Hair follicular keratinocyte (primary cell): ENCODE measurements at places on chromosomes 12 and 14. TPM values are rescaled to one million over a fixed set of nuclear protein-coding genes. Genes with fewer than 3 reads are reported as not detected.

Gene SMOC1
- 11.6 and 15.4 TPM in 2 replicates for total RNA-seq

Gene AMDHD1
- 0.39 and 0.46 TPM in 2 replicates for total RNA-seq

Gene NAV3
- total RNA-seq, result 23.9 and 28.6 TPM in 2 replicates

Gene RIMKLB
- 13.2 and 17.2 TPM in 2 replicates for total RNA-seq

Gene TAS2R8
- not detected in 2 replicates for total RNA-seq

Gene TMEM52B
- total RNA-seq, result not detected in 2 replicates

Gene ARMH4
- total RNA-seq, result 0.04 and 0.47 TPM in 2 replicates

Gene CCDC197
- not detected in 2 replicates for total RNA-seq

Gene VDR
- total RNA-seq, result 42.2 and 49.6 TPM in 2 replicates

Gene GPRC5A
- 1.2 and 1.4 TPM in 2 replicates for total RNA-seq

Gene PFKM
- 50.0 and 61.6 TPM in 2 replicates for total RNA-seq

Gene RHOJ
- not detected in 2 replicates for total RNA-seq
